Activated T-cell treated with anti-CD3 and anti-CD28 coated beads for 48 hours (primary cell): ENCODE measurements at places on chromosomes 16 and 17.

DNA sequence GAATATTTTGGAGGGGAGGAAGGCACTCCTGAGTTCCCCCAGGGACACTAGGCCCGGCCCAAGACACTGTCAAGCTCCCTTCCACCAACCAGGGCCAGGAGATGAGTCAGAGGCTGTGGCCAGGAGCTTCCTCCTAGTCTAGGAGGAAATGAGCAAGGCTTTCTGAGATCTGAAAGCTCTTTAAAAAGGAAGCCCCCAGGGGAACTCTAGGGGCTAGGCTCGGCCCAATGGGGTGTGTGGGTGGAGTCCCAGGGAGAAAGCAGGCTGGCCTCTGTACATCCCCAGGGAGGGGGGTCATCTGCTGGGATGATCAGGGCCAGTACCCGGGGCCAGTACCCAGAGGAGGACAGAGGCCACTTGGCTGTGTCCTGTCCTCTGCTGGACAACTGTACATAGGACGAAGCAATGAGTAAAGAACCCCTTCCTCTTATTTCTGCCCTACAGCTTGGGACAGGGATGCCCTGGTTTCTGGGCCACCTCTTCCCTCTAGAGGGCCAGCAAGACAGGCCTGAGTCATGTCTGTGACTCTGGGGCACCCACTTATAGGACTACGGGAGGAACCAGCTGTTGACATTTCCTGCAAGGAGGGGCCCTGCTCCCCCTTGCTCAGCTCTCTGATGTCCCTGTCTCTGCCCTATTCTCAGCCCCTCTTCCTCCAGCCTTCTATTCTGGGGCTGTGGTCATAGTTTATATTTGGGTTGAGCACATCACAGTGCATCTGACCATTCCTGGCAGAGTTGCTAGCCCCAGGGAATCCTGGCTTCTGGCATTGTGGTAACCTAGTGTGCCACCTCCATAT is 2.7 kb downstream of the FHOD1 start:
- DNase-seq, result peak; percentile 68

- DNase-seq, result no peak
These were observed 4.4 kb downstream of the MVP start for GRCh38 chr16:29824589-29825144.

DNA sequence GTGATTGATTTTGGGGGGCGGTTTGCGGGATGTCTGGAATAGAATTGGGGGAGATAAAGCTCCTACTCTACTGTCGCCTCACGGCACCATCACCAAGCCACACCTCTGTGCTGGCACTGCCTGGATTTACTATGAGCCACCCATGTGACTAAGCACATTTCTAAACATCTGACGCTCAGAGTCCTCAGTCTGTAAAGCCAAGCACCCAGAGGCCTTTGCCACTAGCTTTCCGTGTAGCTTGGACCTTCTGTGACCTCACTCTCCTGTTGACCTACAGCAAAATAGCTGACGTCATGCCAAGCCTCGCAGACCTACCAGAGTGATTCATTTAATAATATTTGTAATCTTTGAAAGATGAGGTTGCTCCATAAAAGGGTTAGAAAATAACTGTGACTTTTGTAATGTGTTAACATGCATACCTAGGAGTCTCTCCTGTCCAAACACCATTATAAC is 38.5 kb upstream of the MYOCD start:
- no peak for DNase-seq

GRCh38 chr17:2068519-2069051 is 13.7 kb downstream of the HIC1 start:
- DNase-seq, result no peak

- no peak for DNase-seq
These were observed 108.8 kb downstream of the SOCS1 start for GRCh38 chr16:11147033-11147753.
